ENCODE measurements at places on chromosomes 5 and 9.

GRCh38 chr5:31680528-31680927 lies 41.6 kb downstream of the PDZD2 start:
- no peak for DNase-seq

DNA sequence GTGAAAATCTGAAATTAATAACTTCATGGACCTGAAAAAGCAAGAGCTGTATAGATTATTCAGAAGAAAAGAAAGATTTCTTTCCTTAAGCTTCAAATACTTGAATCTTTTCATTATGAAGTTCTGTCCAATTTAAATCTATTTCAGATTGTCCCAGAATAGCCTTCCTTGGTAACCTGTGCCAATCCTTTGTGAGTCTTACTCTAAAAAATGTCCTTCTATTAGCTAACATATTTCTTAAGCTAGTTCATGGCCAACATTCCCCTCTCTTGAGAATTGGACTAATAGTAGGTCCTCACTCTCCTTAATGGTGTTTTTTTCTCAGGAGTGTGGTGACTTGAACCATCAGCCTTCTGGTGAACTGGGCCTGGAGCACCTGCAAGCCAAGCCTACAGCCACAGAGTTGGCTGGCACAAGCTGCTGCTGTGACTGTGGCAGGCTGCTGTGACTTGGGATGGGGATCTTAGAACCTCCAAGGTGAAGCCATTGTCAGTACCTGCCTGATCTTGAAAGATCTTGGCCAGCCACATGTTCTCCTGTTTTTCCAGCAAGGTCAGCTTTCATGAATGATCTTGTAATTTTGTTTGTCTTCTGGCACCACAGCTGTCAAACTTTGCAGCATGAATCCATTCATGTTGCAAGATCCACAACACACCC lies 262.6 kb upstream of the MAP3K1 start:
- no peak for DNase-seq

DNA sequence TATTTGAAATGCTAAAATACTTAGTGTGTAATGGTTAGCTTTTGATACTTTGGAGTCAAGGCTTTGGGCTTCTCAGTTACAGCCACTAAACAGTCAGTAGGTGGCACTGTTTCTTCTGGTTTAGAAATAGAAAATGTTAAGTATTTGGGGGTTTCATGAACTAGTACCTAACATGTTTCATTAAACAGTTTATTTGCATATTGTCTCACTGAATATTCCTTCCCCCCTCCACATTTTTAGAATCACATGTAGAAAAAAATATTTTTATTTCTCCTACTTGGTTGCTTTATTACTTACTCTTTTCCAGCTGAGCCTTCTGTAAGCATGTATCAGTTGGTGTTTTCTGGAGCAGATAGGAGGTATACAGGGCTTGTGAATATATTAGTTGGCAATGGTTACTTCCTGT lies 48.0 kb downstream of the IPO11 start:
- no peak for DNase-seq

GRCh38 chr5:169356181-169356580 lies 55.2 kb upstream of the SLIT3 start:
- DNase-seq: no peak

- no peak for DNase-seq
Observed at GRCh38 chr5:80184235-80185023, 71.4 kb downstream of the SERINC5 start.

DNA sequence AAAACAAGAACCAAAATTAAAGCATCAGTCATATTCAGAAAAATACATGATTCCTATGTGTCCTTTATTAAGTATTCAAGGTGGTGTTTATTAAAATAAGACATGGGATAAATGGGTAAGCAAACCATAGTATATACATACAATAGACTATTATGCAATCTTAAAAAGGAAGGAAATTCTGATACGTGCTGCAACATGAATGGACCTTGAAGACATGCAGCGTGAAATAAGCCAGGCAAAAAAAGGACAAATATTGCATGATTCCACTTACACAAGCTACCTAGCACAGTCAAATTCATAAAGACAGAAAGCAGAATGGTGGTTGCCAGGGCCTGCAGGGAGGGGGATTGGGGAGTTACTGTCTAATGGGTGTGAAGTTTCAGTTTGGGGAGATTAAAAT lies 127.7 kb downstream of the DMAC1 start:
- no peak for DNase-seq

DNA sequence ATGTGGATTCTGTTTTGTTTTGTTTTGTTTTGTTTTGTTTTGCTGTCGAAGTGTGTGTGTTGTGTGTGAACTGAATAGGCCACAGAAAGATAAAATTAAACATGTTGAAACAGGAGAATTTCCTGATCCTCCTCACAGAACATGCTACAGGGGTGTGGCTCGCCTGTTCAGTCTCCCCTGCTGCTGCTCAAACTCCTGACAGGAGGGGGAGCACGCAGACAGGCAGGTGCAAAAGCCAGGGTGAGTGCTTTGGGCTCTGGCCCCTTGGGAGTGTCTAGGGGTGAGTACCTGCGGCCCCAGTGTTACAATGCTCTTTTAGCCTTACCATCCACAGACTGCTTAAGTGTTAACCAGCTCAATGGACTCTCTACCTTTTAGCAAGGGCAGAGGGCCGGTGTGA lies 473.5 kb downstream of the MAT2B start:
- no peak for DNase-seq

DNA sequence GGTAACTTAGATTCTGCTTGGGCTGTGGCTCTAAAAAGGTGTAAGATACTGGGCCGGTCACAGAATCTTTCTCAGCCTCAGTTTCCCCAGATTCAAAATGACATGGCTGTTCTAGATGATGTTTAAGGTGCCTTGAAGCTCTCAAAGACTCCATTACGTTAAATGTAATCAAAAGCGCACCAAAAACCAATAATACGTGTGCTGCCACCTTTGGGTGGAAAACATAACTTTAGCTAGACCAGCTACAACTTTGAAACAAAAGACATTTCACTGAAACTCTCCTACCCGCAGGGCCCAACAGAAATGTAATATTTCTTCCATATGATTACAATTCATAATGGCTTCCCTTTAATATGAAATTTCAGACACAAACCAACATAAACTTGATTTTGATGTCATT lies 35.0 kb upstream of the PCSK5 start:
- no peak for DNase-seq

GRCh38 chr9:114028646-114029045 lies 49.5 kb downstream of the AMBP start:
- DNase-seq: no peak

- DNase-seq: no peak
Observed at GRCh38 chr5:100788417-100788816, 114.7 kb downstream of the ST8SIA4 start.

GRCh38 chr9:134491856-134492255 lies 149.7 kb upstream of the COL5A1 start:
- no peak for DNase-seq

- no peak for DNase-seq
Observed at GRCh38 chr9:8549214-8549613, 749.6 kb upstream of the DMAC1 start.

DNA sequence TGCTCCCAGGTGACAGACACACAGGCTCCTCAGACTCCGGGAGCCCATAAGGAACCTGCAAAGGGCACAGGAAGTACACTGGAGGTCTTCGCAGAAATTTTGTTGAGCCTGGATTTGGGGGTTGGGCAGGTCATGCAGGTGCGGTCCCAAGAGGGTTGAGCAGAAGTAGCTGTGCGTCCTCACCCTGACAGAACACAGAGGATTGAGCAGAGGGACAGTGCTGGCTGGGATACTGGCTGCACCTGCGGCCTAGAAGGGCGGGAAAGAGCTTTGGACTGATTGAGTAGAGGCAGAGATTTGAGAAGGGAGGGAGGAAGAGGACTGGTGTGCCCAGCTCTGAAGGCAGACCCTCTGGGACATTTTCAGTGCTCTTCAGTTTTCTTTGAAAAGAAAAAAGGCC lies 65.4 kb downstream of the PTPDC1 start:
- no peak for DNase-seq

GRCh38 chr9:83972286-83972685 lies 7.7 kb downstream of the HNRNPK start:
- DNase-seq: no peak

DNA sequence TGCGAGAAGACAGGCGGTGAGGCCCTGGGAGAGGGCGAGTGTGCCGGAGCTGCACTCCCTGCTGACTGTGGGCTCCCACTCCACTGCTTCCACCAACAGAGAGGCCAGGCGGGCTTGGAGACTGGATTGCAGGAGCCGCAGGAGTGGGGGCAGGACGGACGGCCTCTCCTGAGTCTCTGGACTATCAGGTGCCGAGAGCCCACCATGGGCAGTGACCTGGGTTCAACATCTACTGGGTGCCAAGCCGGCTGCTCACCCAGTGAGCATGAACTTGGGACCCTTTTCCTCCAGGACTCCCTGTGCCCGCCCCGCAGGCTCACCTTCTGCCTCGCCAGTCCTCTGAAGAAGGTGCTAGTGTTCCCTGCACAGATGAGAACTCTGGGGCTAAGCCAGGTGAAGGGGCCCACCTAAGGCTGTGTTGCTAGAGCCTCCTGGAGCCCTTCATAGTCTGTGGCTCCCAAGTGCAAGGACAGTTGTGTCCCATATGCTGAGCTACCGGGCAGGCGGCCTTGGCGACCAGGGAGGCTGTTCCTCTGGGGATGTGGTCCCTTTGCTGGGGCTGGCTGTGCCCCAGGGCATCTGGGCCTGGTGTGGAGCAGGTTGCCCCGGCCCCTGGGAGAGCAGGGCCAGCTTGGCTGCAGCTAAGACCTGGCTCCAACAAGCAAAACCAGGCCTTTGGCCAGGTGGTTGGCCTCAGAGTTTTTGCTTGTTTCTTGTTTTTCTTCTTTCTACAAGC lies 77.7 kb upstream of the PHYKPL start:
- no peak for DNase-seq

DNA sequence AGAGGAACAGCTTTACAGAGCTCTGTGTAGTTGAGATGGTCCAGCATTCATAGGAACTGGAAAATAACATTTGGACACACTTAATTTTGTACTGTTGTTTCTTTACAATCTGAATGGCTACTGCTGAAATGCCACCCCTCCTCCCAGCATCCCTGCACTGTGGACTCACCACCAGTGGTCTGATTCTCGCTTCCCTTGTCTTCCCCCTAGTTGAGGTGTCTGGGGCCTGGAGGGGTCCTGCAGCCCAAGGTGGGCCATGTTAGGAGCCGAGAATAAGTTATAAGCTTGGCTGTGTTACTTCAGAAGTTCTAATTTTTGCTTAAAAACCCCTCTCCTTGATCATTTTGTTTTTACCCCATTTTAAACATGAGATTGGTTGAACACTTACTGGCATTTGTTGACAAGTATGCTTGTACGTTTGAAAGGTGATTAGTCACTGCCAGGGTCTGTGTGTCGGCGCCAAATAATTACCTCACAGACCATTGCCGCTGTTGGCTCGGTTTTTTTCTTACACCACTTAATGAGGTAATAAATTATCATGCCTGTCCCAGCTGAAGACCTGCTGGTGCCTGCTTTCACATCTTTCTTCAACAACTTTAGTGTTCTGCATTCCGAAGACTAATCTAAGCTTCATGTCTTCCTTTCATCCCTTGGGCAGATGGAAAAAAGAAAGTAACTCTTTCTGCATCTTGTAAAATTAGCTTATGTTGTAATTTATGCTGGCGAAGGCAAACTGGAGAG lies 65.8 kb downstream of the MCCC2 start:
- DNase-seq: no peak

- no peak for DNase-seq
Observed at GRCh38 chr5:95216136-95216955, 68.5 kb downstream of the MCTP1 start.

- no peak for DNase-seq
Observed at GRCh38 chr5:61866930-61867329, 439.1 kb upstream of the KIF2A start.

Data from T-helper 2 cell treated with Interferon-gamma antibody and Interleukin-4, amounts not matched to agents 5 μg/mL and 100 μg/mL, for 36 hours (primary cell).